ENCODE measurements at places on chromosomes 3 and 15. TPM values are rescaled to one million over a fixed set of nuclear protein-coding genes. Genes with fewer than 3 reads are reported as not detected.

Gene CACNA2D2
- total RNA-seq, result 0.59 TPM

Gene SH2D7
- total RNA-seq, result not detected

- no peaks in the 10 kb centered on the region for H3K27me3 ChIP-seq
- no peaks in the 10 kb centered on the region for H3K4me1 ChIP-seq
These were observed 19.8 kb downstream of the WDR72 start for GRCh38 chr15:53739651-53740050.

DNA sequence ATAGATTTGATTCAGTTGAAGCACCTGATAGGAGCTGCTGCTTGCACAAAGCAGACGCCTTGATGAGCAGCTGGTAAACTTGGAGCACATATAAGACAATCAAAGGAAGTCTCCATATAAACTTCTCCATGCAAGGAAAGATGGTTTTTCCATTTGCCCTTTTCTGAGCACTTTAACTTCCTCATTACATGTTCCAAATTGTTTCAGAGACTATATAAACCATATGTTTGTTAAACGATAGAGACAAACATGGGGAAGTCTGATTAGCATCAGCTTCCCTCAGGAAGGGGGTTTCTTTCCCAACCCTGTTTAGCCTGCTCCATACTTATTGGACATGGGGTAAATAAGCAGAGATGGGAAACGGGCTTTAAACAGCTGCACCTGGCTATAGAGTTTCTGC is 88.0 kb downstream of the DHX36 start:
- no peaks in the 10 kb centered on the region for H3K36me3 ChIP-seq
- no peaks in the 10 kb centered on the region for H3K4me1 ChIP-seq
- H3K27me3 ChIP-seq, result no peaks in the 10 kb centered on the region
- H3K27ac ChIP-seq, result no peak overlapping the region

DNA sequence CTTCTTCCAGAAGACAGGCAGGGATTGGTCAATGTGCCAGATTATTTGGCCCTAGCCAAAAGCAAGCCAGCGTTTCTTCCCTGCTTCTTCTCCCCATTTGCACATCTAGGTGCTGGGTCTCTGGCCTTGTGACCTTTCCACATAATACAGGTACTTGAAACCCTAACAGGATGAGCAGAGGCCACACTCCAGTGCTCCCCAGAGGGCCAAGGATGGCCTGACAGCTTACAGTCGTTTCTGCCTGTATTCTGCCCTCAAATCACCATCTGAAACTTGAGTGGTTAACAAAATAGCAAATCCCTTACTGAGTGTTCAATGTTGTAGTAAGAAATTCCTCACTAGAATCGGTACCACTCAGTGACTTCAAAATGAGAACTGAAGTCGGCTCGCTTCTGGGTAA is 29.1 kb downstream of the MKRN2 start:
- H3K4me1 ChIP-seq, result no peaks in the 10 kb centered on the region
- H3K27me3 ChIP-seq, result no peaks in the 10 kb centered on the region
- H3K4me3 ChIP-seq, result no peak overlapping the region
- H3K36me3 ChIP-seq, result peaks cover 9% of the 10 kb centered on the region
- H3K27ac ChIP-seq, result no peak overlapping the region
- no peak for DNase-seq

GRCh38 chr3:188672840-188673239 is 498.9 kb upstream of the TPRG1 start:
- peaks cover 6% of the 10 kb centered on the region for H3K4me1 ChIP-seq
- no peaks in the 10 kb centered on the region for H3K36me3 ChIP-seq
- H3K27ac ChIP-seq, result no peak overlapping the region
- no peaks in the 10 kb centered on the region for H3K27me3 ChIP-seq
- no peak overlapping the region for H3K4me3 ChIP-seq

DNA sequence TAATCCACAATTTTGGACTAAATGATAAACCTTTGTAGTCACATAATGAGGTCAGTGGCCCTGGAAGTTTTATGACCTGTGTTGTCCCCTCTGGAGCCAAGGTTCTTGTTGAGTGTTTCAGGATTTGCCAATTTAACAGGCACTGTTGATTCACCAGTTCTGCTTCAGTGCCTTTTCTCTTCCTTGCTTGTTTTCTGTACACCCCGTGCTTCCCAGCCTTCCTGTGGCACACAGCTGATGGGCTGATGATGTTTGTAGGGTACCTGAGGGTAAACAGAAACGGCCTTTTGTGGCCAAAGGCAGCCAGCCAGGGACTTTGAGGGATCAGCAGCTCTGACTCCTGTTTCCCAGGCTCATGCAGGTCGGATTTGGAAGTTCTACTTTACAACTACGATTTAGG is 13.3 kb downstream of the GYG1 start:
- no peak for DNase-seq
- no peak overlapping the region for H3K27ac ChIP-seq
- peaks cover 4% of the 10 kb centered on the region for H3K36me3 ChIP-seq
- H3K4me3 ChIP-seq, result no peak overlapping the region
- peaks cover 8% of the 10 kb centered on the region for H3K4me1 ChIP-seq

DNA sequence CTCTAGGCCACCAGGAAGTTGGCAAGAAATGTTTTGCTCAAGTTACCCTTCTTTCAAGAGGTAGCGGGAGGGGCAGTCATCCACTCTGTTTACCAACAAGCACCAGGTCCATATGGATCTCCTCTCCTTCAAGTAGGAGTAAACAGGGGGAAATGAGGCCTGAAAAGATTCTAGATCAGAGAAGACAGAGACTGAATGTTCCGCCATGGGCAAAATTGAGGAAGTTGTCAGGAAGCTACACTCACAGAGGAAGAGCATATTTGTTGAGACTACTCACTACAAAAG is 81.6 kb downstream of the KLF15 start:
- H3K27ac ChIP-seq, result no peak overlapping the region
- no peak overlapping the region for H3K4me3 ChIP-seq

Data from Panc1 (cell line).